ENCODE measurements at places on chromosomes 1 and 21.

- no peak for DNase-seq
Observed at GRCh38 chr1:184114818-184115398, 63.4 kb downstream of the TSEN15 start.

- DNase-seq, result no peak
Observed at GRCh38 chr21:46607636-46608035, 2.8 kb upstream of the S100B start.

- DNase-seq, result no peak
Observed at GRCh38 chr1:119778359-119778758, 9.7 kb upstream of the HMGCS2 start.

- no peak for DNase-seq
Observed at GRCh38 chr1:217620814-217621213, 10.1 kb downstream of the GPATCH2 start.

- no peak for DNase-seq
Observed at GRCh38 chr1:221949996-221950395, 208.1 kb upstream of the DUSP10 start.

DNA sequence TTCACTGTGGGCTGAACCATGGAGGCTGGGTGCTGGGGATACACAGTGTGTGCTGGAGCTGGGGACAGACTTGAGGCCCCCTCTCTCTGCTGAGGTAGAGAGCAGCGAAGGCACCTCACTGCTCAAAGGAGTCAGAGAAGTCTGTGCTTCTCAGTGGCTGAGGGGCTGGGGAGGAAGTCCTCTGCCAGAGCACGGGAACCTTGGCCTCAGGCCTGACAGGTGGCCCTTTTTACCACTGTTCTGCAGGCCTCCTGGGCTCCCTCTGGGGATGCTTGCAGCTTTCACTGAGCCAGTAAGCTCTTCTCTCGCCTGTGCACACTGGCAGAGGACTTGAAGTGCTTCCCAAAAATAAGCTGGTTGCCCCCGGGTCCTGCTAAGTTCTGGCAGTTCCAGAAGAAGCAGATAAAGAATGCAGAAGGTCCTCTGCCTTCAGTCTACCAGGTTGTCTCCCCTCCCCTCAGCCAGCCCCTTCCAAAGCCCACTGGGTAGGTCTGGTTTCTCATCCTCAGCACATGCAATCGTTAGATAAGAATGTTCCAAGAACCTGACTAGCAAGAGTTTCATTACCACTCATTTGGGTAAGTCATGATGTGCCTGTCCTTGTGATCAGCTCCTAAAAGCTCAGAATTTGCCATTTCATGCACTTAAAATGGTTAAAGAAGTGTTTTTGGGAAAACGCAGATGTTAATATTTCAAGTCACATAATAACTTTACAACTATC lies 53.9 kb downstream of the TENT5C start:
- DNase-seq, result no peak

DNA sequence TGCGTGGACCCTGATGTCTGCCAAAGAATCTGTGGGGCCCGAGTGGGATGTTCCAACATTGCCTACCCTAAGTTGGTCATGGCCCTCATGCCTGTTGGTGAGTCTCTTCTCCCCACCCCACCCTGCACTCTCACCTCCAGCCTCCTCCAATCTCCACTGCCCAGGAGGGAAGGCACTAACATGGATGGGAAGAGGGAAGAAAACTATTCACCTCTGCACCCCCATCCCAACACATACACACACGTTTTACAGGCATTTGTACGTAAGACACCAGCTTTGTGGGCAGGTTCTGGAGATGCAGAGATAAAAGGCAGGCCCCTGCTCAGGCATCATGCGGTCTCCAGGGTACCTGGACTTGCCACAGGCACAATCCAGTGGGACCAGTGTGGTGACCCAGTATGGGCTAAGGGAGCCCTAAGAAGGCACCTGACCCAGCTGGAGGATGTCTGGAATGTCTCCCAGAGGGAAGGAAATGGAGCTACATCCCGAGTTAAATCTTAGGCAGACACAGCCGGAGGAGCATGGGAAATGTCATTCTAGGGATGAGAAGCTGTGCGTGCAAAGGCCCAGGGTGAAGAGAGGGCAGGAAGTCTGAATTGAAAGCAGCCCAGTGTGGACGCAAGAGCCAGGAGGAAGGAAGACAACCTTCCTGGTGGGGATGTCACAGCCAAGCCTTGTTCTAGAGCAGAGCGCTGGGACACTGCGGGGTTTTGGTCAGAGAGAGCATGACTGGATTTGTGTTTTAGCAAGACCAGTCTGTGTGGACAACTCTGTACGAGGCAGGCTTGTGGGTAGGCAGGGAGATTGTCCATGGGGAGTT lies 11.4 kb downstream of the SLC5A9 start:
- no peak for DNase-seq

GRCh38 chr21:23874271-23874670 lies 1733.0 kb downstream of the MRPL39 start:
- DNase-seq, result no peak

- DNase-seq, result no peak
Observed at GRCh38 chr1:58891347-58891746, 107.5 kb upstream of the JUN start.

- DNase-seq, result no peak
Observed at GRCh38 chr1:66978201-66978600, 53.4 kb downstream of the MIER1 start.

DNA sequence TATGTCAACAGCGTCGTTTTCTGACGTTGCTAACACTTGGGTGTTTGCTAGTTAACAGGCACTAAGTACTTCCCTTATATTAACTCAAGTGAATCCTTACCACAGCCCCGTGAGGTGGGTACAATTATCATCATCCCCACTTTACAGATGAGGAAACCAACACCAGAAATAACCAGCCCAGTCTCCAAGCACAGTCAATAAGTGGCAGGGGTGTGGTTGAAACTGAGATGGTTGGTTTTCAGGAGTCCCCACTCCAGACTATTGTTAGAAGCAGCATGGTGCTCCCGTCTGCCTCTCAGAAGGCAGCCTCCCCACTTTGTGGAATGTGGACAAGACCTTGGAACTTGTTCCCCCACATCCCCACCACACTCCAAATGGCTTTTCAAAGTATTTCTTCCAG lies 45.7 kb upstream of the ACOT11 start:
- no peak for DNase-seq

DNA sequence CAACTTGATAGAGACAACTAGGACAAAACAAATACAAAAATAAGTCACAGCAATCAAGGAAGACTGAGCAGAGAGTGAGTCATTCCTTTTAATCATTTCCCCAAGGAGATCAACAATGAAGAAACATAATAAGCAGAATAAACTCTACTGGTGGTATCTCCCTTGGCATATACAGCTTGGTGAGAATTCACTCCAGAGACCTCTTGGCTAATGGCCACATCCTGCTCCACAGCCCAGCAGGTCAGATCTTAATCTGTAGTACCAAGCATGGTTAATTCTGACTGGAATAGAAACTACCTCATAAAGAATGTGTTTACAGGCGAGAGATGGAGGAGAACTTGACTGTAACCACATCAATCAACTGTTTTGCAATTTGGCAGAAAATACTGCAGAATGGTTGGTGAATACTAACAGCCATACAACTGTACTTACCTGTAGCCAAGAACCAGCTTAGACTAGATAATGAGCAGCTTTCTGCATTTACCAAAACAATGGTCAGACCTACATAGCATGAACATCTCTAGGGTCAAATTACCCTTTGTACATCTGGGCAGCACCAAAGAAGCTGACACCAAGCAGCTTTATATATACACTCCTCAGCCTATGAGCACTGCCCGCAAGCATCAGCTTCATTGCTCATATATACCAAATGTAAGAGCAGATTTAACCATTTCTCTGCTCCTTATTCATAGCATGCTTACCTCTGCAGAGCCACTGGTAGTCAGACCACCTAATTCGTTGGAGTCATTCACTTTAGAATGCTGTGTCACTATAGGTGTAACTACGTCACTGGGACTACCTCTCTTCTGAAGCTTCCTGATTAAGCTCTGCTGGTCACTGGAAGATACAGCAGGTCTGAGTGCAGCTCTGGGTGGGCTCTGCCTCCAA lies 51.0 kb downstream of the KIAA0319L start:
- no peak for DNase-seq

GRCh38 chr1:24506691-24507381 lies 4.2 kb downstream of the RCAN3 start:
- DNase-seq, result no peak

DNA sequence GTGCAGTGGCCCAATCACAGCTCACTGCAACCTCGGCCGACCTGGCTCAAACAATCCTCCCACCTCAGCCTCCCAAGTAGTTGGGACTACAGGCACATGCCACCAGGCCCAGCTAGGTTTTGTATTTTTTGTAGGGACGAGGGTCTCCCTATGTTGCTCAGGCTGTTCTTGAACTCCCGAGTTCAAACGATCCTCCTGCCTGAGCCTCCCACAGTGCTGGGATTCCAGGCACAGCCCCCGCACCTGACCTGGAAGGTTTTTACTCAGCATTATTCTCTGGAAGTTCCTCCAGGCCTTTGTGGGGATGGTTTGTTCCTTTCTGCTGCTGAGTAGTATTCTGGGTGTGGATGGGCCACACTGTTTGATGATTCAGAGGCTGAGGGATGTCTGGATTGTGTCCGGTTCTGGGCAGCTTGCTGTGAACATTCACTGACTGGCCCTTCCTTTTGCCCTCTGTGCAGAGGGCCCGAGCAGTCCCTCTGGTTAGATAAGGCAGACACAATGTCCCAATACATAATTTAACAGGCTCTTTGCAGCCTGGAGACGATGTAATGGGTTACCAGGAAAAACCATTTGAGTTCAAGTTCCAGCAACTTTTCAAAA lies 6.0 kb upstream of the TRAPPC10 start:
- DNase-seq, result no peak

GRCh38 chr1:71196685-71197084 lies 115.8 kb upstream of the ZRANB2 start:
- no peak for DNase-seq

DNA sequence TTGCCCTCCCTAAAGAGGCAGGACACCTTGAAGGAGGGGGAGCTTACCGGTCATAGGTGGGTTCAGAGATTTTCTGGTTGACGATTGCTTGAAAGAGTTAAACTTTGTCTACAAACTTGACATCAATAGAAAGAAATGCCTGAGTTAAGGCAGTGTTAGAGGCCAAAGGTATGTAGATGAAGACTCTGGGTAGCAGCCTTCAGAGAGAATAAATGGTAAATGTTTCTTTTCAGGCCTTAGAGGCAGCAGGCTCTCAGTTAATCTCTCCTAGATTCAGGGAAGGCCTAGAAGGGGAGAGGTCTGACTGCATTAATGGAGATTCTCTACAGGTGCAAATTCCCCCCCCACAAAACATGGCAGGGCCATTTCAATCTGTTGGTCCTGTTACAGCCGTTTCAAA lies 27.7 kb downstream of the MX1 start:
- DNase-seq, result no peak

GRCh38 chr21:35223480-35224156 lies 174.5 kb upstream of the RUNX1 start:
- DNase-seq, result no peak

DNA sequence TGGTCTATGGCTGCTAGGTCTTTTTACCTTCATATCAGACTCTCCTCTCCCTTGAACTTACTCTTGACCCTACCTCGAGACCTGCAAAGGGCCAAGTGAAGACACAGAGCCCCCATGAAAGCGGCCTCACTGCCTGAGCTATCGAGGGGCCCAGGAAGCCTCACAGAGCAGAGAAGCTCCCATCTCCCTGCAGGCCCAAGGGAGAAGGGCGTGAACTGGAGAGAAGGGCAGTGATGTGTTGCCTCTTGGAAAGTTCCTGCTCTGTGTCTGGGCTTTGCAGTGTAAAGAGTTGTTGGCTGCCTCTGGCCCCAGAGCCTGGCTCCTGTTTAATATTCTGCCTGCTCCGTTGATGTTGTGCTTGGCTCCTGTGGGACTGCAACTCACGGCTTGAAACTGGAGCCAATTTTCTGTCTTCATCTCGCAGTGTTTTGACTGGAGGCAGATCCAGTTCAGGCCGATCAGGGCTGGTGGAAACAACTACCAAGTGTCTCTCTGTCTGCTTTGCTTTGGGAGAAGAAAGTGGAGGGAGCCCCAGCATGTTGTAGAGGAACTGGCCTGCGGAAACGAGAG lies 4.3 kb downstream of the SERTAD4 start:
- no peak for DNase-seq

DNA sequence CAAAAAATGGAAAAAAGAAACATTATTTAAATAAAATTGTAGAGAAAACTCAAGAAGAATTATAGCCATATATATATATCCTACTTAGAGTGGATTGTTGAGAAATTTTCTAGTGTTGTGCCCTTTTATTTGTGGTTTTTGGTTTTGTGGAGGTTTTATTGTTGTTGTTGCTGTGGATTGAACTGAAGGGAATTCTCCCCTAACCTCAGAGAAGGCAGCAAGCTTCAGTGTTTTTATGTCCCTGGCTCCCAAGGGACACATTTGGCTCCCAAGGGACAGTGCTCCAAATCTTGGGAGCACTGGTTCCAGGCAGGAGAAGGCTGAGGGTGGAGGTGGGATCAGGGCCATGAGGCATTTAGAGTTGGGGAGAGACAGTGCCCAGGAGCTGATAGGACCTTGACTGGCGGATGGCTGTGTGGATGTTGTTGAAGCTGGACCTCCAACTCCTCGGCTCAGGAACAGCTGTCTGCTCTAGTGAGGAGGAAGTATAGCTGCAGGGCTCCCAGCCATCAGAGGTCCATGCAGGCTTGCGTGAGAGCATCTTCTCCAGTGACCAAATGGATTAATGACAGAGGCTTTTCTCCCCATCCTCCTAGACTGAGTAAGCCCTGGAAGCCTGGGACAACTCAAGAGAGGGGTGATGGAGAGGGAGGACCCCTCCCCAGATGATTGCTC lies 100.5 kb downstream of the TEX35 start:
- no peak for DNase-seq

DNA sequence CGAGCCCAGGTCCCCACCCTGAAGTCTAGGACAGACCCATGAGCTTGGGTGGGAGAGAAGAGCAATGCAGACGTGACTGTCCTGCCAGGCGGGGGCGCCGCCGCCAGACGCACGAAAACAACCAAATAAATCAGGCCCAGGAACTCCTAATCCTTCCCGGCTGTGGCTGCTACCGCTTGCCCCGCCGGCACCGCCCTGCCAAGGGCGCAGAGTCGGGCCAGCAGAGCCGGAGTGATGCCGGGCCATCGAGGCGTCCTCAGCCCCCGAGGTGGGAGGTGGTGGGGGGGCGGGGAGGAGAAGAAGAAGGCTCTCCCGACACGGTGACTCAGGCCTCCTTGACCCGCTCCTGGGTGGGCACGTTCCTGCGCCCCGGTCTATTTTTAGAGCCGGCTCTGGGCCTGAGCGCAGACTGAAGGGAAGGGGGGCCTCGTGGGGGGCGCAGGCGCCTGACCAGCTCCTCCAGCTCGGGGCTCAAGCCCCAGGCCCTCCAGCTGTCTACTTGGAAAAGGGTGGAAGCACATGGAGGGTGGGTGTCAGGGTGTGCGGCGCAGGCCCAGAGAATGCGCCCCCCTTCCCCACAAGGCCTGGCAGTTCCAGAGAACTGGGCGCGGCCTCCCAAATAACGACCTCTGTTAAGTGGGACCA lies 10.7 kb upstream of the COL16A1 start:
- no peak for DNase-seq

GRCh38 chr21:42356046-42356445 lies 5.3 kb upstream of the TFF2 start:
- no peak for DNase-seq

DNA sequence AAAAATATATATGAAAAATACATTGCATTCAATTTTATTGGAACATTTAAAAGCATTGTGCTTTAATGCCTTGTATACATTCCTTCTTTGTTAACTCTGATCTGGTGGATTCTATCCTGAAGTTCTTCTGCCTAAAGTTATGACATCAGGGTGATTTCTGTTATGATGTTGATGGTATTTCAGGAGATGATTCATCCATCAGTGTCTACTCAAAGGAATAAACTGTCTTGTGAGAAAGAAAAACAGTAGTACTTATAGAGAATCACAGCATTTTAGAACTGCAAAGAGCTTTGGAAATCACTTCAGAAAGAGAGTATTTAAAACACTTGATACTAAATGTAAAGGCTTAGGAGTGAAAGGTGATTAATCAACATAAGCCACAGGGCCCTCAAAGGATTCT lies 155.7 kb downstream of the PTPRC start:
- no peak for DNase-seq
